HT1080 (cell line): ENCODE measurements at places on chromosomes 2 and 18. TPM values are rescaled to one million over a fixed set of nuclear protein-coding genes. Genes with fewer than 3 reads are reported as not detected.

The CFAP65 gene
- not detected in 2 replicates for total RNA-seq

The TTC27 gene
- 22.5 and 23.9 TPM in 2 replicates for total RNA-seq

- no peak for DNase-seq
These were observed 54.4 kb upstream of the FOSL2 start for GRCh38 chr2:28338046-28338817.

The TLX2 gene
- total RNA-seq = not detected in 2 replicates

The PLEKHM3 gene
- total RNA-seq = 5.5 and 7.8 TPM in 2 replicates

GRCh38 chr2:231545105-231545902 is 15.1 kb upstream of the NMUR1 start:
- peak; percentile 83 for DNase-seq

DNA sequence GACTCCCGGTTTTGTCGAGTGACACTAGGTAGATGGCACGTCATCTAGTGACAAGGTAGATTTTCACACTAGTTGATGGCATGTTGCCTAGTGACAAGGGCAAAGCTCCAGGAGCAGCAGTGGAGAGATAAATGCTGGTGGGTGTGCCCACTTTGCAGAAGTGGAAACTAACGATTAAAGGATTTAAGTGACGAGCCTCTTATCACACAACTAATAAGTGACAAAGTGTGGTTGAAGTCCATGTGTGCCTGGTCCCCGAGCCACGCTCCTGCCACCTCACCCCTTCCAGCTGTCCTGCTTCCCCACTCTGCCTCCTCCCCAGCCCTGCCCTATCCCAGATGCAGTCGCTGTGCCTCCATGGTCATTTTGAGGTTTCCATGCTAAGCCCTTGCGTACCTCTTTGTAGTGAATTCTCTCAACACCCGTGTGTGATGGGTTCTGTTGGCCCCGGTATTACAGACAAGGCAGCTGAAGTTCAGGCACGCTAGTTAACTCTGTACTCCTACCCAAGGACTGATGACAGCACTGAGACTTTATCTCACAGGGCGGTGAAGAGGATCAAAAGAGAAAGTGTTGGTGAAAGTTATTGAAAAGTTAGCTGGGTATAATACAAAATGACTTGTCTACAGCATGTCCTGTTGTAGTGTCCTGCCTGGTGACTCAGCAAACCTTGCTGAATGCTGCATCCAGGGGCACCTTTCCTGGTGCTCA is 113.4 kb upstream of the GLI2 start:
- DNase-seq = no peak

DNA sequence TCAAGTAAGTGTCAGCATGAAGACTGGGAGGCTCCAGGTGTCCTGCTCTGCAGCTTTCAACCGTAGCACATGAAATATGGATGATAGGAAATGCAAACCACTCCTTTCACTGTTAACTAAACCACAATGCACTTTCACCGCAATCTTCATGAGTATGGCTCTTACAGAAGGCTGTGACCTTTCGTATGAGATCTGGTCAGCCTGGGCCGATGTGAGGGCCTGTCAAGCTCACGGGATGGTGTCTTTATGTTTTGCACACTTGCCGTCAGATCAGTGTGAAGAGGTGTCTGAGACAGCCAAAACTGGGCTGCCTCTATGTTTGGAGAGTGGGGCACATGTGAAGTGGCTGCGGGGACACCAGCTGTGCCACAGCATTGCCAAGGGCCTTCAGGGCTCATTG is 62.8 kb upstream of the AFF3 start:
- DNase-seq = no peak

The PSTPIP2 gene
- 3.2 and 4.0 TPM in 2 replicates for total RNA-seq

The PTPRN gene
- total RNA-seq = 10.2 and 11.2 TPM in 2 replicates

GRCh38 chr2:172888714-172889669 is 153.3 kb downstream of the RAPGEF4 start:
- DNase-seq = no peak

The DSC1 gene
- not detected in 2 replicates for total RNA-seq

The CXCR4 gene
- not detected in 2 replicates for total RNA-seq

DNA sequence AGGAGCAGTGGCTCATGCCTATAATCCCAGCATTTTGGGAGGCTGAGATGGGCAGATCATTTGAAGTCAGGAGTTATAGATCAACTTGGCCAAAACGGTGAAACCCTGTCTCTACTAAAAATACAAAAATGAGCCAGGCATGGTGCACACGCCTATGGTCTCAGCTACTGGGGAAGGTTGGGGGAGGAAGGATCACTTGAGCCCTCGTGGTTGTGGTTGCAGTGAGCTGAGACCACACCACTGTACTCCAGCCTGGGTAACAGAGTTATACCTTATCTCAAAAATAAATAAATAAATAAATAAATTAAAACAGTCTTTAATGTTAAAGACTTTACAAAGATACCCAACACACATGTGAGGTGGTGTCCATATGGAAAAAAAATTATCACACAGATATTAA is 134.0 kb downstream of the C2orf74 start:
- DNase-seq = no peak

DNA sequence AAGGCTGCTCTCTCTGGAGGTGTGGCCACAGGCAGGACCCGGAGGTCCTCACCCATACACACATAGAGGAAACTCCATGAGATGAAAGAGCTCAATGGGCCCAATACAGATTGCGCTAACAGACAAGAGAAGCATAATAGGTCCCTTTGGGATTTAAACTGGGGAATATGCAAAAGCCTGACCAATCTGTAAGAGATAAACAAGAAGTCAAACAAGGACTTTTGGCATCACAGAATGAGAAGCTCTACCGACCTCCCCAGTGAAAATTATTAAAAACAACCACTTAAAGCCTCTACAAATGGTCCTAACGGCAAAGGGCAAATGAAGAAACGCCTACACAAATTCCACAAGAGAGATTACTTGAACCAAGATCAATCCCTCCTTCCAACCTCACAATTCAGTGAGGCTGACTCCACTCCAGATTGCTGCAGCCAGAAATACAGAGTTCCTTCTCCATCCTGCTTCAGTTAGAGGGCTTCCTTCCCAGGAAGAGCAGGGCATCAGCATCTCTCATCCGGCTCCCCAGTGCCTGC is 10.8 kb downstream of the IWS1 start:
- DNase-seq = no peak

DNA sequence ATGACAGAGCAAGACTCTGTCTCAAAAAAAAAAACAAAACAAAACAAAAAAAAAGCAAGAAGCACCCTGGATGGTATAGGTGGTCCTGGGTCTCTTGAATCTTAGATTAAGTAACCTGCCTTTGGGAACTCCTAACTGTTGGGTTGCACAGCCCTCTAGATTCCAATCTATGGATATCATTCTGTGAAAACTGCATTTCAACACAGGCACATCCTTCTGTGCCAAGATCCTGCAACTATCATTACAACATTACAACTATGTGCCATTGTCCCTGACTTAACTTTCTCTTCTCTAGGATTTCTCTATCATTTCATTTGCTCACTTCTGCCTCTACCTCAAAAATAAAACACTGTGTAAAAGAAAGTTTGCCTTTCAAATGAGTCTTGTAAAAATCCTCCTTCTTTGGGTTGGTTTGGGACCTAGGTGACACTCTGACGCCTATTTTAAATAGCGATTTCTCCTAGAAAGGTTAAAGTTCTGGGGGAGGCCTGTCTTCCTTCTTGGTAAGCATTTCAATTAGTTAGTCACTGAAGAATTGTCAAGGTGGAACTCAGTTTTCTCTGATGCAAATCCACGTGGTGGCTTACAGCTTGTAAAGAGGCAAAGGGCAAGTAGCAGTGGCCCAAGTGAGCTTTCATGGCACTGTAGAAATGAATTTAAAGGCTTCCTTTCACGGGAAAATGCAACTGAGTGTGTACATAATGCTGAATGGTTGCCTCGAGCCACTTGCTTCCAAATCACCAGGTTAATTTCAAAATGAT is 9.2 kb downstream of the LGALSL start:
- DNase-seq = no peak

The ACOXL gene
- not detected in 2 replicates for total RNA-seq

GRCh38 chr2:219049282-219049681 is 8.0 kb upstream of the CFAP65 start:
- DNase-seq = peak; percentile 45

The STEAP3 gene
- total RNA-seq = 67.8 and 87.6 TPM in 2 replicates

The FOXI3 gene
- not detected in 2 replicates for total RNA-seq

DNA sequence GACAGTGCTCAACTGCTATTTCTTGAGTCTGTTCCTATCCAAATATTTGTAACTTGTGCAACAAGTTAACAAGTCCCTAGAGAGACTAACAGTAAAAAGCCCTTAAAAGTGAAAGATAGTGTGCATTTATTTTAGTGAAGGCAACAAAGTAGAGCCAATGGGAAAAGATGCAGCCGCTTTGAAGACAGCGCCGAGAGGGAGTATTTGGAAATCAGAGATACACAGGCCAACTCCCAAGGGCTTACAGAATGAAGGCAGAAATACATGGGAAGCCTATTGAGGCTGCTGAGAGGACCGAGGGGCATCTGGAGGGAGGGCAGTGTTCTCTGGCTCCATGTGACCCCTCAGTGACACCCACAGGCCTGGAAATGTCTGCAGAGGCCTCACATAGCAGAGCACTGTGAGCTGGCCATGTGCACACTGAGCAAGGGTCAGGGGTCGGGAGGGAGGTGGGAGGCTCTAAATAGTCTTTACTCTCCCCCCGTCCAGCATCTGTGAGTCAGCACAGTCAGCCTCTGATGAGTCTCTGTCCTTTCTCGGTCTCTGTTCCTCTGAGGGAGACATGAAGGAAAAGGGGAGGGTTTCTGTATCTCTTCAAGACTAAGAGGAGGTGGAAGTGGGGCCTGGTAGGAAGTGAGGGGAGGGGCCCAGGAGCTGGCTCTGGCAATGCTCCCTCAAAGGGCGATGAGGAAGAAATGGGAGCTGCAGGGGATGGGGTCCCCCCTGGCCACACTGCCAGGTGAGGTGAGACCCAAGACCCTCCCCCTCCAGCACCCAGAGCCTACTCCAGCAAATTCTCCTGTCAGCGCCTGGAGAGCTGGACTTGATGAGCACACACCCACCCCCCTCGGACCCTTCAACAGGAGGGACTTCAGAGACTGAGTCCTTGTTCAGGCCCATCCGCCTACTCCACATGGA is 133.6 kb downstream of the SP3 start:
- DNase-seq = peak; percentile 36

DNA sequence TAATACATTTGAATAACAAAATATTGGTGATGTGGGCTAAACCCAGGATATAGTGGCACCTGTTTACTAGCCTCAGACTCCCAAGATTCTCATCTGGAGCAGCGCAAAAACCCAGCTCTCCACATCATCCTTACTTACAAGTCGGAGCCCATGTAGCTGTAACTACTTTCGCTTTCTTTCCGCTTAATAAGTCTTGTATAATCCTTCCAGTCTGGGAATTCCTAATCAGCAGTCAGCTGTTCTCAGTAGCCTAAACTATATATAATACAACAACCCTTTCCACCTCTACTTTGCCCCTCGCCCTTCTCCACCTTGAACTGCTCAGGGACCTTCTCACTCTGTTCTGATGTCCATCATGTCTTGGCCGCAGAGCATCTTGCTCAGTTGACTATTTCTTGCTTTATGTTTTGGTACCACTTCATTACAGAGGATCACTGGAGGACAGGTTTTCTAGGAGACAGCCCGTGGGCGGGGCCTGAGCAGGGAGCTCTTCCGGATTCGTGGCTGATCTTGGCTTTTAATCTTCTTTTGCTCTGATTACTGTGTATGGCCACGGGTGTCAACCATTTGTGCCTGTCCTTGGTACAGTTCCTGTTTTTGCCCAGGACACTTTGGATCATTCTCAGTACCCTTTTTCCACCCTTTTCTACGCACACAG is 119.9 kb upstream of the SERTAD2 start:
- no peak for DNase-seq

DNA sequence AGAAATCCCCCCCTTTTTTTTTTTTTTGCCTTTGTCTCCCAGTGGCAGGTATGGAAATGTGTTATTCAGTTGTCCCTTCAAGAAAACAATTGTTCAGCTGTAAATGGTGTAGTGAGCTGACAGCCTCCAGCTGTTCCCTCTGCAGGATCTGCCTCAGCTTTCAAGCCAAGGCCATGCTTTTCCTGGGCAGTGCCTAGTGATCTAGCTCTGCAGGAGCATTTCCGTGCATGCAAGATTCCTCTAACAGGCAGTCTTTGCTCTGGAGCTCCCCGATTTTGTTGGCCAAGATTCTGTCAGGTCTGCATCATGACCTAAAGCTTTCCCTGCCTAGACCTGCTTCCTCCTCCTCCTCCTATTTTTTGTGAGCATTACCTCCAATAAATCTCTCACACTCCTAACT is 300.7 kb upstream of the UBE2E3 start:
- no peak for DNase-seq

- DNase-seq = no peak
These were observed 596.9 kb downstream of the NYAP2 start for GRCh38 chr2:225996462-225996828.

DNA sequence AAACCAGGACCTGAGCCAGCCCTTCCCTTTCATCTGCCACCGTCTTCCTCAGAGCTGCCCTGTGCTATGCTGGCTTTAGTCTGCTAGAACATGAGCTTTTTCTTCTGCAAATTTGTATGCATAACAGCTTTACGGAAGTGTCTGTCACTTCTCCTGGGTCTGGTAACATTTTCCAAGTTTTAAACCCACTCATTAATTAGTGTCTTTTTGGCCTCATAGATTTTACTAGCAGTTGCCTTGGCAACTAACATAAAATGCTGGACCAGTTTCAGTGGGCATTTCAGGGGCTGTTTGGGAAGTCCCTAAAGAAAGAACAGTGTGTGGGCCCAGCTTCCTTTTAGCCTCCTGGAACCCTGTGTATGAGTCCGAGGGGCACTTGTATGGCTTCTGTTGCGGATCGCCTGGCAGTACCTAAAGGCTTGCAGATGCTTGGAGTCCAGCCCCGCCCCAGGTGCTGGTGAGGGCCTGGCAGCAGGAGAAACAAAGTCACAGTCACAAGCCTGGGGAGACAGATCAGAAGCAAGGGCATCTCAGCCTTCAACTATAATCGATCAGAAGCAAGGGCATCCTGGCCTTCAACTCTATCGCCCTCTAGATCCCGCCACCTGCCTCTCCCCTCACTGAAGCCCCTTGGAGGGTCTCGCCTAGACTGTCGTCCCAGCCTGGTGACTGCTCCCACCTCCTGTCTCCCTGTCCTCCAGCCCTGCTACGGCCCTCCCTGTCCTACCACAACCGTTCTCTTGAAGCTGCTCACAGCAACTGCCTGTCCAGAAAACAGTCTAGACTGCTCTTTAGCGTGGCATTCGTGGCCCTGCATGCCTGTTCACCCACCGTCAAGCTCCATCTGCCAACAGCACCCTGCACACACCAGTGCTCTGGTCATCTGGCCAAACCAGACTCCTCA is 36.8 kb upstream of the MAPRE3 start:
- no peak for DNase-seq

DNA sequence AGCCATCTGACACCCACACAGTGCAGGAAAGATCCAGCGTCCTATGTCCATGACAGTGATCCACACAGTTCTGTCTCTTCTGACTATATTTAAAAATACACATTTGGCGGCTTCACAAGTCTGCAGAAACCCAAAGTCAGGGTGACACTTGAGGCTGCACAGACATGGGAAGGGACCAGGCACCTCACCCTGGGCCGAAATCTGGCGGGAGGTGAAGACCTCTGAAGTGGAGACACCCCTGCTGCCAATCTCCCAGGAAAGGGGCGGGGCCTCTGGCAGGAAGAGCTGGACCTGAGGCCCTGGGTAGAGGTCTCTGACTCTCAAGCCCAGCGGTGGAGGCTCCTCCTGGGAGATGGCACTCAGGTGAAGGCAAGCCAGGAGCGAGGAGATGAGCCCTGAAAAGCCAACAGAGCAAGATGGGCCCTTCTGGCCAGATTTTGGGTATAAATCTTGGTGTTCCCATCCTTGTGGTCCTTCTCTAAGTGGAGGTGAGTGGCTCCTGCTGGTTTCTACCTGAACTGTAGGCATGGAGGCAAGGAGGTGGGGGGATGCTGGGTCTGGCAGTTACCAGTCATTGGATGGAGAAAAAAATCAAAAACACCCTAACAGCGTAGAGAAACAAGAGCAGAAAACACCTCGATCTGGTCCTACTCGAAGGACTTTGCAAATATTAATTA is 248.4 kb downstream of the HDAC4 start:
- no peak for DNase-seq
